Activated CD8-positive, alpha-beta memory T cell treated with anti-CD3 and anti-CD28 coated beads for 1 hour (primary cell): ENCODE measurements at places on chromosomes 12 and 14.

DNA sequence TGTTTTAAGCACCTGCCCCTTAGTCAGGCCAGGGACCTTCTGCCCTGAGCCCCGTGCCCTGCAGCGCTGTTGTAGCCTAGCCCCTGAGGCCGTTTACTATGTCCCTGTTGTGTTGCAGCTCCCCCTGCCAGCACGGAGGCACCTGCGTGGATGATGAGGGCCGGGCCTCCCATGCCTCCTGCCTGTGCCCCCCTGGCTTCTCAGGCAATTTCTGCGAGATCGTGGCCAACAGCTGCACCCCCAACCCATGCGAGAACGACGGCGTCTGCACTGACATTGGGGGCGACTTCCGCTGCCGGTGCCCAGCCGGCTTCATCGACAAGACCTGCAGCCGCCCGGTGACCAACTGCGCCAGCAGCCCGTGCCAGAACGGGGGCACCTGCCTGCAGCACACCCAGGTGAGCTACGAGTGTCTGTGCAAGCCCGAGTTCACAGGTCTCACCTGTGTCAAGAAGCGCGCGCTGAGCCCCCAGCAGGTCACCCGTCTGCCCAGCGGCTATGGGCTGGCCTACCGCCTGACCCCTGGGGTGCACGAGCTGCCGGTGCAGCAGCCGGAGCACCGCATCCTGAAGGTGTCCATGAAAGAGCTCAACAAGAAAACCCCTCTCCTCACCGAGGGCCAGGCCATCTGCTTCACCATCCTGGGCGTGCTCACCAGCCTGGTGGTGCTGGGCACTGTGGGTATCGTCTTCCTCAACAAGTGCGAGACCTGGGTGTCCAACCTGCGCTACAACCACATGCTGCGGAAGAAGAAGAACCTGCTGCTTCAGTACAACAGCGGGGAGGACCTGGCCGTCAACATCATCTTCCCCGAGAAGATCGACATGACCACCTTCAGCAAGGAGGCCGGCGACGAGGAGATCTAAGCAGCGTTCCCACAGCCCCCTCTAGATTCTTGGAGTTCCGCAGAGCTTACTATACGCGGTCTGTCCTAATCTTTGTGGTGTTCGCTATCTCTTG lies 7.6 kb downstream of the DLK1 start:
- DNase-seq, result no peak

DNA sequence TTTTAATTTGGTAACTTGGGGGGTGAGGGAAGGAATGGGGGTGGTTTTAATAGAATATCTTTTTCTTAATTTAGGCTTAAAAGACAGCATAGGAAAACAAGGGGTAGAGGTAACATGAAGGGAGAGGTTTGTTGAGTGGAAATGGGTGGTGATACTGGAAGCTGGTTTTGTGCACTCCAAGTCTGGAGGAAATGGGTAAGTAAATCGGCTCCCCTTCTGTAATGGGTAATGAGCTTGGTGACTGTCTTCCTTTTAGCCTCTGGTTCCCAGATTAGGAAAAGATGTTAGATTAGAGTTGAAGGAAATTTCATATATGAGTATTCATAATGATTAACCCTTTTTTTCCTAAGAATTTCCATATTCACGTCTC lies 122.1 kb downstream of the SRGAP1 start:
- no peak for DNase-seq

DNA sequence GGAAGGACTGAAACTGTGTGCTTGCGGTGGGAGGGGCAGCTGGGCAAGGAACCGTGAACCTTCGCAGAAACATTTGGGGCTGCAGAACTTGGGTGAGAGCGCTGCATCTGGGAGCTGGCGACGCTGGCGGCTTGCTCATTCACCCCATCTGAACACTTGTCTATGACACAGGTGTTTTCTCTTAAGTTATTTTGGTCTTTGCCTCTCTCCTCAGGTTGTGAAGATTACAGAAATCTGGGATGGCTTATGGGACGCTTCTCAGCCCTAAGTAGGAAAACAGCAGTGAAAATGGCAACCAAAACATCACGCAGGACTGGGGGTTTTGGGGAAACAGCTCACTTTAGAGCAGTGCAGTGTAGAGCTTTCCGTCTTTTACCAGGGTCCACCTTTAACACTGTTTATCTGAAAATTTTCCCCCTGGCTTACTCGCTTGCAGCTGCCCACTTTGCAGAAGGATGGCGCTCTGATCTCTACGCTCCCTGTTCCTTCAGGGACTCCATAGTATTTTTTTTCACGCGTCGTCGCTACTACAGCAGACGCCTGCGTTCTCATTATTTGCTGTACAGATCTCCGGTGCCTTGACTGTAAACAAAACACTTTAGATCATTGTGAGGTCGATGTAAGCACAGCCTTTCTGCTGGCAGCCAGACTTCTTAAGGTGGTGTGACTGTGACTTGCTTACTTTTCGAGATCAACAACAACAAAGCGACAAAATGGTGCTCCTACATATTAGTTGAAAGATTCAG lies 2.7 kb upstream of the CDKN1B start:
- DNase-seq, result no peak

- no peak for DNase-seq
Measured at GRCh38 chr12:24463375-24463774, 485.5 kb downstream of the BCAT1 start.

DNA sequence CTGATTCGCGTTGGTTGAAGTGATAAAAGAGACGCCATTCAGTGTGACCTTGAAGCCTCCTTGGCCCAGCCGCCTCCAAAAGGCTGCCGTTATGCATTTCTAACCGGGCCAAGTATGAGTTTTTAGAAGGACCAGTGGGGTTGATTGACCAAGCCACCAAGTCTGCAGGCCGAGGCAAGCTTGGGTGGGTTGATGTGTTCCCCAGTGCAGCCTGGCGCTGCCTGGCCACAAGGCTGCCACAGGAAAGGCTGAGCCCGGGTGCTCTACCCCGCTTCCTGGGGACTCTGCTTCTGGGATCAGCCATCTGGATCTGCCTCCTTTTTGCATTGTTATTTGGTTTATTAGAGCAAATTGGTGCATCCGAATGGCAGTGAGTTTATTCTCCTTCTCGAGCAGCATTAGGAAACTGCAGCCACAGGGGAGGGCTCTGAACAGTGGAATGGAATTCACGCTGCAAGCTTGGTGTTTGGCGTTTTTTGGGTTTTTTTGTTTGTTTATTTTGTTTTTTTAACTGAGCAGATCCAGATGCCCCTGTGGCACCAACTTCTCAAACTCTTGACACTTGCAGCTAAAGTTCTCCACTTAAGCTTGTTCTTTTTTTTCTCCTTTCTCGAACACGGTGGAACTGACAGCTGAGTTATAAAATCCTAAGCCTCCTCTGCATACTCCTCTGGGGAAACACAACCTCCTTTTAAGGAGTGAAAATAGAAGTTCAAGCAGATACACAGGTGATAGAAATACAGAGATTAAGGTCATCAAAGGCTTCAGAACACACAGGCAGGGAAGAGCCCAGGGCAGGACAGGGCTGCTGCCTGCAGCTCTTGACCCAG lies 145.4 kb upstream of the FKBP4 start:
- DNase-seq, result no peak

- DNase-seq, result no peak
Measured at GRCh38 chr12:98606359-98606988, 13.0 kb downstream of the SLC25A3 start.

DNA sequence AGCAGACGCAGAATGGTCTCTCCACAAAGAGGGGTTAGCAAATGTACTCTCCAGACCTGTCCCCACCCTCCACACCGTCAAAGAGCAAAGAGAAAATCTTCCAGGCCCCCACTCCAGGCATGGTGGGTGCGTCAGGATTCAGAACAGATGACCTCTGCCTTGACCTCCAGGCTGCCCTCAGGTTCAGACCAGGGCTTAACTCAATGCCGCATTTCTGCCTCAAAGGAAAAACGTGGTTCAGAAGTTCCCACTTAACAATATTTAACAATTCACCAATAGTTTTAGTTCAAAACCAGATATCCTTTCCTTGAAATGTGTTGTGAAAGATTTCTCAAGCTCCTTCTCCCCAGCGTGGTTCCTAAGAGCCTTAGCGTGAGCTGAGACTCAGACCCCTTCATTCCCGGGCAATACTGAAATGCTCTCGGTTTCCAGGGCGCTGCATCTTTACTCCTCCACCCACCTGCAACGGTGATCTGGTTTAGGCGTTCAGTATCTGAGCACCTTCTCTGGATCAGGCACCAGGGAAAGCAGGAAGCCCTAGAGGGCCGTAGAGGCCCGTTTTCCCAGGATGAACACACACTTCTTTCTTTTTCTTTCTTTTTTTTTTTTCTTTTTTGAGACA lies 22.9 kb downstream of the HSP90AA1 start:
- no peak for DNase-seq

DNA sequence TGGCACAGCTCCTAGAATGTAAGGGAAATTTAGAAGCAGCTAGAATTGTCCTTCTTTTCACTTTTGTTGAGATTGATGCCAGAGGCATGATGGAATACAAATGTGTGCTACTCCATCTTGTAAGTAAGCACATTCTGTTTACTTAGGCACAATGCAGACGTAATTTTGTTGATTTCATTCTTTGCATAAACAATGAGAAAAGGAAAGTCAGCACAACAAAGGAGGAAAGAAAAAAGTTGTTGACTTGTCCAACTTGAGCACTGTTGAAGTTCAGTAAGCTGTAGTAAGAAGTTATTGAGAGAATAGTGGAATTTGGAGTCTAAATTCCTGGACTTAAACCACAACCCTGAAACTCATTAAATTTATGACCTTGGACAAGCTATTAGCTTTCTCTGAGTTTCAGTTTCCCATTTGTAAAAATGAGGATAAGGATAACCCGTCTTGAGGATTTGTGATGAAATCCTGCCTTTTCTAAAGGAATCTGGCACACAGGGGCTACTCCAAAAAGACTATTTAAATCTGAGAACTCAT lies 19.4 kb upstream of the CNTN1 start:
- DNase-seq, result no peak

- DNase-seq, result peak; percentile 18
Measured at GRCh38 chr12:50070314-50071060, 13.1 kb downstream of the ASIC1 start.

- no peak for DNase-seq
Measured at GRCh38 chr14:65042731-65043372, 56.2 kb downstream of the FNTB start.

GRCh38 chr12:94767956-94768355 lies 117.6 kb upstream of the TMCC3 start:
- no peak for DNase-seq

DNA sequence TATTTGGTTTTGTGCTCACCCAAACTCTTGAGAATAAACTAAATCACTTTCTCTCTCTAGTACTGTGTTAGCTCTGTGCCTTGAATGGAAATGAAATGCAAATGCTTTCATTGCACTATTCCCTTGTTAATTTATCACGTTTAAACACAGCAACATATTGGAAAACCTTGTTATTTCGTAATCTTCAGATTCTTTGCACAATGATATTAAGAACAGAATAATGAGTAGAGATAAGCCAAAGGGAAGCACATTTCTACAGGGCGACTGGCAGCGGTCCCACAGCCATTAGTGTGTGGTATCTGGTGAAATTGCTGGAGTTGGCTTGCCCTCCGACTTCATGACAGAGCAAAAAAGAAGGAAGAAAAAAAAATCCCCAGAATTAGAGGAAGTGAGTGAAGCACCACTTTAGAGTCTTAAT lies 166.1 kb upstream of the E2F7 start:
- DNase-seq, result no peak

DNA sequence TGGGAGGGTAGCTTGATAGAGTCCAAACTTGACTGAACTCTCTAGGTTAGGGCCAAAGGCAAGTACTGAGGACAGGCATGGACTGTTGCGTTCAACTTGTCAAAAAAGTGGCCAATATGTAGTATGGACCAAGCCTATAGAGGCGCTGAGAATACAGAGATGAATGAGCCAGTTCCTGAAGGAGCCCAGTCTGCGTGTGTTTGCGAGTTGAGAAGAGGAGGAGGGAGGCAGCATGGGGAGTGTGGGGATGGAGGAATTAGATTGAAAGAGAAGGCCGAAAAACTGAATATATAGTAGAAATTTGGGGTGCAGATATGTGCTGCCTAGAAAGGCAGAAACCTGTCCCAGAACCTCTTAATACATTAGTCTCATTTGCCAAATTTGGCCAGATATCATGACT lies 412.4 kb downstream of the PCNX1 start:
- no peak for DNase-seq

GRCh38 chr14:31196839-31197492 lies 10.6 kb downstream of the HECTD1 start:
- no peak for DNase-seq

DNA sequence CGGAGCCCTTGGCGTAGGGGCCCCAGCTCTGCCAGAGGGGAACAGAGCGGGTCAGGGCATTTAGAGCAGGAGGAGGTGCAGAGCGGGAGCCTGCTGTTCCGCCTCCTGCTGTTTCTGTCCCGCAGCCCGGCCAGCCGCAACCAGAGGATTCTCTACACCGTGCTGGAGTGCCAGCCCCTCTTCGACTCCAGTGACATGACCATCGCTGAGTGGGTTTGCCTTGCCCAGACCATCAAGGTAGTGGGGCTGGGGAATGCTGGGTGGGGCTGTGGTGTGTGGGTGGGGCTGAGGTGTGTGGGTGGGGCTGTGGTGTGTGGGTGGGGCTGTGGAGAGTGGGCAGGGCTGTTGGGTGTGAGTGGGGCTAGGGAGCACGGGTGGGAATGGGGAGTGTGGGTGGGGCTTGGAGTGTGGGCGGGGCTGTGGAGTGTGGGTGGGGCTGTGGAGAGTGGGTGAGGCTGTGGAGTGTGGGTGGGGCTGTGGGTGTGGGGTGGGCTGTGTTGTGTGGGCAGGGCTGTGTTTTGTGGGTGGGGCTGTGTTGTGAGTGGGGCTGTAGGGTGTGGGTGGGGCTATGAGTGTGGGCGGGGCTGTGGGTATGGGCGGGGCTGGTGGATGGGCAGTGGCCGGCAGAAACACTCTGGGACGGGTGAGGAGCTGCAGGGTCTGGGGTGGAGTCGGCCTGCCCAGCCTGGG lies 8.0 kb downstream of the ASPG start:
- DNase-seq, result no peak

GRCh38 chr12:24201258-24201970 lies 251.9 kb upstream of the SOX5 start:
- DNase-seq, result no peak

DNA sequence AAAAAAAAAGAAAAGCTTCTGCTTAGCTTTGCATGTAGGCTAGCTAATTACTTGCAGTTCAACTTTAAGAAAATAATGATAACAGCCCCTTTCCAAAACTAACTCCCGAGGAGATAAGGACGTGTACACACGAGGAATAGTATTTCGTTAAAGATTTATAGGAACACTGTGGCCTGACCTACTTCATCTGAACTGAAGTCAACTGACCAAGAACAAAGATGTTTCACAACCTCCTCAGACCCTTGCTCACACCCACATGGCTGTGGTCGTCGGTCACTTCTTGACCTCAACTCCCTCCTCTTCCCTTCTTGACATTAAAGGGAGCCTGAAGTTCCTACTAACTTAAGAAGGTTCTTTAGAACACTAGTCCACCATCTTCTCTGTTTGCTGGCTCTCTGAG lies 25.3 kb upstream of the FAM181A start:
- DNase-seq, result no peak
